ENCODE measurements at places on chromosomes 12 and 14.

GRCh38 chr12:115934046-115934445, 343.4 kb downstream of the MED13L start:
- no peak for DNase-seq

- no peak for DNase-seq
Measured at GRCh38 chr14:94021001-94021400, 5.1 kb upstream of the OTUB2 start.

DNA sequence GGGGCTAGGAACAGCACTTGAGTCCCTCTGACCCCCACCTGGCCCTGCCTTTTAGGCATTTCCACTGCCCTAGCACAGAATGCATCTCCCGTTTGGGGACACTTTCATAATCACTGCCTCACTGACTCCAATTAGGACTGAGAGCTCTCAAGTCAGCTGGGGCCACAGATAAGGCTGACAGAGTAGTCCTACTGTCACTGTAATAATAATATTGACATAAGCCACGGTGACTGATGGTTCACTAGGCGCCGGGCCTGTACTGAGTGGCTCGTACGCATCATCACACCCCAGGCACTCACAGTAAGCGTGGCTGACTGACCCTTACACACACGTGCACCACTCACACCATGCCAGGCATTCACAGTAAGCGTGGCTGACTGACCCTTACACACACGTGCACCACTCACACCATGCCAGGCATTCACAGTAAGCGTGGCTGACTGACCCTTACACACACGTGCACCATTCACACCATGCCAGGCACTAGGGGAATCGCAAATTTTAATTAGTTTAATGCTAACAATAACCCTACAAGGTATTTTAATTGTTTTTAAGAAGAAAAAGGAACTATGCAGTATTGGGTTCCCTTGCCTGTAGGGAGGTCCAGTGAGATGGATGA, 87.7 kb downstream of the CHGA start:
- no peak for DNase-seq

GRCh38 chr12:51823875-51824565, 24.5 kb downstream of the FIGNL2 start:
- DNase-seq: peak; percentile 51

DNA sequence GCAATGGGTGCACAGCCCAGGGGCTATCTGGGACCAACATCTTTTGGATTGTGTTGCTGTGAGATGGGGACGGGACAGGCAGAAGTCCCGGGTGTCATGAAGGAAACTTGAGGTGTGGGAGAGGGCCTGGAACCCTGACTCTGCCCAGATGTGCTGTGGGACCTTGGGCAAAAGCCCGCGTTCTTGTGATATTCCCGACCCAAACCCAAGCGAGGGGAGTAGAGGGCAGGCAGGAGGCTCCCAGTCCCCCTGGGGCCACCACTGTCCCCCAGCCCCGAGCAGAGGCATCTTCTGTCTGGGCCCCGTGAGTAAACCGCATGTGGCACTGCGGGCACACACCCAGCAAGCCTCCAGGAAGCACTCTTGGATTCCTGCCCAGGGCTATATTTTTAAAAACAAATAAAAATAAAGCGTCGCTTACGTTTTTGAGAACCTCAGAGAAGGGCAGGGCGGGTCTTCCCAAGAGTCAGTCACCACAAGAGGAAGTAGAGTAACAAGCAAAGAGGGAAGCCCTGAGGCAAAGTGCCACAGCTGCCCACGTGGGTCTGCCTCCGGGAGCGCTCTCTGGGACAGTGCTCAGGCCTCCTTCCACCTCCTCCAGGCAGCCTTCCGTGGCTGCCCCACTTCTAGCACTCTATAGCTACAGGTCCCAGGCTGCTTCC, 39.5 kb downstream of the BEGAIN start:
- peak; percentile 39 for DNase-seq

GRCh38 chr14:22838631-22839041, 2.3 kb downstream of the MMP14 start:
- DNase-seq: no peak

GRCh38 chr12:91922674-91923073, 223.0 kb downstream of the BTG1 start:
- DNase-seq: no peak
